Stimulated activated CD4-positive, alpha-beta T cell treated with anti-CD3 and anti-CD28 coated beads, TNF-alpha, amount 100 ng/mL, for 4 hours (primary cell): ENCODE measurements at places on chromosomes 3 and 15.

DNA sequence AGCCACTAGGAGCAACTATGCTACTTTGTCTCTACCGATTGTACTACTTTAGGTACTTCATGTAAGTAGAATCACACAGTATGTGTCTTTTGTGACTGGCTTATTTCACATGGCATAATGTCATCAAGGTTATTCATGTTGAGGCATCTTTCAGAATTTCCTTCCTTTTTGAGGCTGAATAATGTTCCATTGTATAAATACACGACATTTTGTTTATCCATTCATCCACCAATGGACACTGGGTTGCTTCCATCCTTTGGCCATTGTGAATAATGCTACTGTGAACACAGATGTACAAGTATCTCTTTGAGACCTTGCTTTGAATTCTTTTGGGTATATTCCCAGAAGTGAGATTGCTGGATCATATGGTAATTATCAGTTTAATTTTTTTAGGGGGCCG, 29.2 kb downstream of the MYO5A start:
- DNase-seq: no peak

- no peak for DNase-seq
Observed at GRCh38 chr15:92634060-92634459, 21.5 kb downstream of the FAM174B start.

DNA sequence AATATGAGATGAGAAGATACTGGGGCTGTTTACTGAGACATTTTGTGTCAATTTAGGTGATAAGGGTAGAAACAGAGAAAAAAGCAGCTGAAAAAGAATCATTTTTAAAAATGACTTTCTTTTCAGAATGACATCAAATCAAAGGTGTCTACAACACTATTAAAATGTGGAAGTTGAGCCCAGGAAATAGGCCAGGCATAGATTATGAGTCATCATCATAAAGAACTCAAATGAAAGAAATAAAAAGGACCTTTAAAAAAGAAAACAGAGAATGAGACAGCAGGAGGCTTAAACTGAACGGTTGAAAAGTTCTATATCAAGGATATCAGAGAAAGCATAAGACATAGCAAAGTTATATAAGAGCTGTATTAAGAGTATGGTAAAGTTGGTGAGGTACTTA, 442.5 kb downstream of the CNTN6 start:
- DNase-seq: no peak

- no peak for DNase-seq
Observed at GRCh38 chr3:179613807-179614206, 9.2 kb downstream of the NDUFB5 start.

GRCh38 chr3:132756108-132756650, 34.0 kb upstream of the NPHP3 start:
- no peak for DNase-seq

DNA sequence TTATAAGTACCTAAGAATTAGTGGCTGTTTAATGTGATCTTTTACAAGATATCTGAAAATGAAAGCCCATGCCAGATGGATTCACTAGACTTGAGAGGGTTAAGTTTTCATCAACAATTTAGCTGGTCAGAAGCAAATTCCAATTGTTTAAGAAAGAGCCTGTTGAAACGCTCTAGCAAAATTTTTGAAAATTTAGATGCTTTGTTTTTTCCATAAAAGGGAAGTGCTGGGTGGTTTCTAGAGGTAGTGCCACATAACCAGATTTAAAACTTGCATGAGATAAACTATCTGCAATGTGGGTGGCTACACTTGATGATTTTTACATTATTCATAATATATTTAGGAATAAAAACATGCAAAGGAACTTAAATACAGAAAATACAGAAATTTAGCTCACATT, 48.5 kb upstream of the SKIL start:
- no peak for DNase-seq

GRCh38 chr15:63109920-63110319, 11.7 kb upstream of the LACTB start:
- no peak for DNase-seq

DNA sequence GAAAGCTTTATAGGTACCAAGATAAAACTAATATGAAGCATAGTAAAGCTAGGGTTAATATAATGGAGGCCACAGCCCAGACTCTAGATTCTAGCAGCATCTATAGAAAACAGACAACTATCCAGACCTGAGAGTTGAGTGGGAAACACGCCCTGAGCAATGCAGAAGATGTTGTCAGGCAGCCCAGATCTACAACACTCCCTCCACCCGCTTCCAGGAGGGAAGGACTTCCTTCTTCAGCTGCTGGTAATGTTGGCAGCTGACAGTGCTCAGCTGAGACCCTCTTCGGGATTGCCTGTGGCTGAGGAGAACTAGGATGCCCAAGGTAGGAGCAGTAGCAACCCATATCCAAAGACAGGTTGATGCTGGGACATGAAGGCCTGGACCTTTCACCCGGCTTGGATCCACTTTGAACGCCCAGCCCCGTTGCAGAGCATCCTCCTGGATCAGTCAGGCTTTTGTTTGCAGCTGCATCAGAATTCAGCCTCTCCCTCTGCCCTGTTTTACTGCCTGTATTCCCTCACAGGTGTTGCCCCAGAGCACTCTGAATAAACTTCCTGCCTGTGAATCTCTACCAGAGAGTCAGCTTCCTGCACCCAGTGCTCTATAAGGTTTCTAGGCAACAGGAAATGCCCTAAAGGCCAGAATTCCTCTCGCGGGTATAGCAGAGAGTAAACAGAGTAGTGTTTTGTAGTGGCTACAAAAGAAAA, 174.7 kb upstream of the IL12A start:
- DNase-seq: no peak

- DNase-seq: no peak
Observed at GRCh38 chr15:69881302-69881670, 216.4 kb downstream of the TLE3 start.

- no peak for DNase-seq
Observed at GRCh38 chr3:31213869-31214486, 318.7 kb upstream of the STT3B start.

GRCh38 chr15:49023354-49023753, 22.9 kb downstream of the SECISBP2L start:
- no peak for DNase-seq

GRCh38 chr3:47475029-47475569, 642 bp downstream of the SCAP start:
- peak; percentile 22 for DNase-seq

DNA sequence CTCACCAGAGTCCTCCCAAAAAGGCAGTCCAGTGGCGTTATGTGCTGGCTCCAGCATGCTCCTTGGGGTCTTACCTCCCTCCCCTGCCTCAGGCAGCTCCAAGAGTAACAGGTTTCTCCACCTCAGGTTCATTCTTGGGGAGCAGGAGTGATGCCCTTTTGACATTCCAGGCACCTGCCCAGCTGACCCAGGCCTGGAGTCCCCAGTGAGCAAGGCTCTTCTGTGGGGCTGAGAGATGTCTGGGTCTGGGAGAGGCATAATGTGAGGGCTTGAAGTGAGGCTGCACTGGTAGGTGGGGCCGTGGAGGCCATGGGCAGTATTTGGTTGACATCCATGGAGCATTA, 15.3 kb downstream of the PXYLP1 start:
- DNase-seq: no peak

DNA sequence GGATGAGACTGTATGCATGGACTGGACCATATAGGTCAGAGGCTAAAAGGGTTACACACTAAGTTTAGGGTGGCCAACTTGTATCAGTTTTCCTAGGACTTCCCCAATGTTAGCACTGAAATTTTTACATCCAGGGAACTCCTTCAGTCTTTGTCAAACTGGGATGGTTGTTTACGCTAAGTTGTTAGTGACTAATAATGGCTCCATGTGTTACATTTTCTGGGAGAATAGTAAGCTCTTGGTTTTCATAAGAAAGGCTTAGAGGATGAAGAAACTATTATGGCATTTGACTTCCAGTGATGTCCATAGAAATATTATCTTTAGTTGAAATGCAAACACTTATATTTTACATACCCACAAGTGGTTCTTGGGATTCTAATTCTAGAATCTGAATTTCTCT, 57.9 kb upstream of the ST3GAL6 start:
- DNase-seq: no peak

DNA sequence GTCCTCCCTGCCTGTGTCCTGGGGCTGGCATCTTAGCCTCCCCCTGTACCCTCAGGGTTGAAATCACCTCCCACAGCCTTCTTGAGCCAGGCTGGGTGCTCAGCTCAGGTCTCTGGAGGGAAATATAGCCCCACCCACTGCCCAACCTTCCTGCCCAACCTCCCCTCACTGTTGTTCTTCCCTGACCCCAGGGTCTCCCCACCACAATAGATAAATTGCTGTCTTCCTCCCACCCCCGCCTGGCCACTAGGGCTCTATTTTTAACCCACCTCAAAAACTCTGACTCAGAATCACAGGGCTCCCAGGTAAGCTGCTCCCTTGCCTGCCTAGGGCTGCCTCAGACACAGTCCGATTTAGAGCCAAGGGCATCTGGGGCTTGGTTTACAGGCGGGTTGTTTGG, 15.0 kb downstream of the HCN4 start:
- no peak for DNase-seq

GRCh38 chr3:136142592-136142991, 53.5 kb downstream of the MSL2 start:
- DNase-seq: no peak

GRCh38 chr3:153348457-153349107, 186.6 kb downstream of the RAP2B start:
- no peak for DNase-seq

DNA sequence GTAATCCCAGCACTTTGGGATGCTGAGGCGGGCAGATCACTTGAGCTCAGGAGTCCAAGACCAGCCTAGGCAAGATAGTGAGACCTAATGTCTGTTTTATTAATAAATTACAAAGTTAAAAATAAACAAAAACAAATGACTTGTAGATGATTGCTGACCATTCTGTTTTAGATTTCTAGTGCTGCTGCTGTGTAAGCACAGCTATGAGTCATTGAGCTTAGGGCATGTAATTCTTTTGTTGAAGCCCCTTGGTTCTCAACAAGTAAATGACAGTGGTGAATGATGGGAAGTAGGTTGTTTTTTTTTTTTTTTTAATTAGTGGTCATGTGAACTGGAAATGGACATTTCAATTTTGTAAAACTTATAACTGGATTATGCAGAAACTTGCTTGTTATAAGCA, 63.3 kb downstream of the LEO1 start:
- no peak for DNase-seq

DNA sequence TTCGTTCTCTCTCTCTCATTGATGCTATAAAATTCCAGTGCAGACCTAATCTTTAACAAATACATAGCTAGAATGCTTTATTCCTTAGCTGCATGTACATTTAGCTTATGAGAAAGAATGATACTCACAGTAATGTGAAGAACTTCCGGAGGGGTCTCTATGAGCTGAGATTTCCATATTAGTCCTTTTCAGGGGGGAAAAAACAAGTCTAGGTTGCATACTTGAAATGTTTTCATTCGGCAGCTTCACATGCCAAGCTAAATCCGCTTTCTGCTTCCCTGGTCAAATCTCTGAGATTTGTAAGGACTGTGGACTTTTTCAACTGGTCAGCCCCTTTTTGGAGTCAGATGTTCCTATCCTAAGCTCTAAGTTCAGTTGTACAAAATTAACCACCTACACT, 111.5 kb upstream of the COL8A1 start:
- DNase-seq: no peak

DNA sequence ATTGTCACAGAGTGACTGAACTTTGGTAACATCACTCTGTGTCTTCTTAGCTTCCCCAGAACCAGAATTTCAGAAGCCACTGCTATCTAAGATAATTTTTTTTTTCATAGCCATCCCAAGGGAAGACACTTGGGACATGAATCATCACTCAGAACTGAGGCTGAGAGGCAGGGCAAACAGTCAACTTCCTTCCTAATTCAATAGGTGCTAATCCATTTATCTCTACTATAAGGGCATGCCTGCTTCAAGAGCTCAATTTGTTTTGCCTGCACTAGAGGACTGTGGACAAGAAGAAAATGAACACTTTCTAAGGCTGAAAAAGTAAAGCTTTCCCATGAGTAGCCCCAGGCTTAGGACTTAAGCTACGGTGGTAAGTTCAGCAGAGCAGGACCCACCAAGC, 56.7 kb upstream of the MYRIP start:
- no peak for DNase-seq

- DNase-seq: no peak
Observed at GRCh38 chr3:101928890-101929289, 79.6 kb downstream of the NFKBIZ start.
